Fibroblast of villous mesenchyme (primary cell): ENCODE measurements at places on chromosomes 1 and 21. TPM values are rescaled to one million over a fixed set of nuclear protein-coding genes. Genes with fewer than 3 reads are reported as not detected.
A peak's percentile ranks its signal among the peaks of the same experiment; 100 is the strongest.

The CRYAA gene
- not detected in 2 replicates for total RNA-seq

The PPM1J gene
- 0.43 and 1.3 TPM in 2 replicates for total RNA-seq

The VCAM1 gene
- 28.3 and 54.8 TPM in 2 replicates for total RNA-seq

- DNase-seq, result no peak
These were observed 246.1 kb upstream of the CSF3R start for GRCh38 chr1:36728846-36729245.

DNA sequence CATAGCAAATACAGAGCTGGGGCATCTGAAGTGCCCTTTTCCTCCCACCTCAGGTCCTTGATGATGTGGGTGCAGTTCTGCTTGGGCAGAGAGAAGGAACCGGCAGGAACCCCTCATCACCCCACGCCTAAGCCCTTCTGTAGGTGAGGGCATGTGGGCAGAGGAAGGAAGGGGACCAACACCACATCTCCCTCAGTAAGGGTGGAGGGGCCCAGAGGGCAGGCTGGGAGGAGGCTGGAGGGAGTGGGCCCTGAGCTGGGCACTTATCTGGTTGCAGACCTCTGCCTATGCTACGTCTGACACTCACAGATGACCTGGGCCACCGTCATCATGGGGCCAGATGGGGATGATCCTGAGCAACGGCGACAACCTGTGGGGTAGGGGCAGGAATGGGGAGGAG is 11.0 kb downstream of the ZNF687 start:
- no peak for DNase-seq

GRCh38 chr1:23196627-23197328 is 20.5 kb downstream of the HTR1D start:
- peak; percentile 97 for DNase-seq

DNA sequence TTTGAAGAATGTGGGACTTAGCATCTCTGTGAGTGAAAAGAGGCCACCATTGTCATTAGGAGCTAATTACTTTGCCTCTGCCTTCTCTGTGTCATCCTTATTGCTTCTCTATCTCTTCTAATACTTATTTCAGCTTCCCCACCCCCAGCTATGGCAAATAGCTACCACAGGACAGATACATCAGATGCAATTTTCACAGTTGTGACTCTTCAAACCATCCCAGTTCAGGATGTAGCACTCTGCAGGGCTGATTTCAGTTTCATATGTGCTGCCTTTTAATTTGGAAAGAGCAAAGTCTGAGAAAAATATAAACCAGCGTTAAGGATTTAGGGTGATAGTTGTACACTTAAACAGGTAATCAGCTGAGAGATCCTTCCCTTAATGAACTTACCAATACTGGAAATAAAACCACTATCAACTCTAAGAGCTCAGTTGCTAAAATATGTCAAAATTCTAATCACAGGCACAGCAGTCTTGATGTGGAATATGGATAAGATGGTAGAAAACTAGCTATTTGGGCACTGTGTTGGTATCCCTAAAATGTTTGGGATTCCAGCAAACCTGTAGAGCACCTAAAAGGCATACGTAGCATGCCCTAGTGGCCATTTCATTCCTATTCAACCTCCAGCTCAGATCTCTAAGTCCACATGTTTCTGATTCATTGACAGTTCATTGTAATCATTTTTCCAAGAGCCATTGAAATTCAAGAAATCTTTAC is 148.4 kb downstream of the SYT2 start:
- DNase-seq, result no peak

DNA sequence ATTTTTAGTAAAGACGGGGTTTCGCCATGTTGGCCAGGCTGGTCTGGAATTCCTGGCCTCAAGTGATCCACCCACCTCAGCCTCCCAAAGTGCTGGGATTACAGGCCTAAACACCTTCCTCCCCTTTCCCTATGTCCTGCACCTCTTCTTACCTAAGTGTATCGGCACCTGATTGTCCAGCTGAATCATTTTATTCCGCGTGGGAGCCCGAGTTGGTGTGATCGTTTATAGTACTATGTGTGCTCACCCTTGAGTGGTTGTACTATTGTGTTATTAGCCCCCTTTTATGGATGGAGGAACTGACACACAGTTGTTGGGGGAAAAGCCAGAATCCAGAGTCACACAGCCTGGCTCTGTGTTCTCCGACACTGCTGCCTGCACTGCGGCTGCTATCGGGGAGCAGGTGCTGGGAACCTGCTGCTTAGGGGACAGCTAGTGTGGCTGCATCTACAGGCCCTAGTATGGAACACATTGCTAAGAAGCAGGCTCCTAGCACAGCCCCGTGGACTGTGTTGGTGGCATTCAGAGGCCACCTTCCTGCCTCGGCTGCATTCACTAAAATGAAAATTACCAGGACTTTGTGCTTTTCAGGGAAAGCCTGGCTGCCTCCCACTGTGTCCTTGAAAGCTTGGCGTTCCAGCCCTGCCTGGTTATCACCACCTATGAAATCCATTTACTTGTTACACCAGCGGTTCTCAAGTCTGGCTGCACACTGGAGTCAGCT is 21.6 kb downstream of the ENO1 start:
- DNase-seq, result no peak

DNA sequence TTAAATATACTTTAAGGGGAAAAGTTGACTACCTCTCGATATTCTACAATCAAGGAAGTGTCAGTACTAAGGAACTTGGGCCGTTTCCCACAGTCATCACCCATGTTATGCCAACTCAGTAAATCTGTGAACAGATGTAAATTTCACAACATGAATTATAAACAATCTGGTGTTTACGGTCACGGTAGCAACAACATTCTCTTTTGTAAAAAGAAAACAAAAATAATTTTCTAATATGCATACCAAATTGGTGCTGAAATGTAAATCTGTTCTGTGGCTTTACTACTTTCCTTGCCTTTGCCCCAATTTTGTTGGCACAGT is 1.2 kb downstream of the SH3GLB1 start:
- DNase-seq, result peak; percentile 54
